ENCODE measurements at places on chromosomes 7 and 10. TPM values are rescaled to one million over a fixed set of nuclear protein-coding genes. Genes with fewer than 3 reads are reported as not detected.

GRCh38 chr7:474605-475424 is 44.8 kb downstream of the PDGFA start:
- DNase-seq: no peak

Gene NPC1L1
- 0.20 TPM for polyA plus RNA-seq

Gene PMPCB
- 57.4 TPM for polyA plus RNA-seq

GRCh38 chr7:30162622-30163124 is 27.9 kb downstream of the MTURN start:
- DNase-seq: no peak

- DNase-seq: no peak
Observed at GRCh38 chr10:118694848-118695247, 59.9 kb downstream of the CACUL1 start.

Measured in stomach (tissue), 19 donors.